ENCODE measurements at places on chromosomes 6 and 20.

DNA sequence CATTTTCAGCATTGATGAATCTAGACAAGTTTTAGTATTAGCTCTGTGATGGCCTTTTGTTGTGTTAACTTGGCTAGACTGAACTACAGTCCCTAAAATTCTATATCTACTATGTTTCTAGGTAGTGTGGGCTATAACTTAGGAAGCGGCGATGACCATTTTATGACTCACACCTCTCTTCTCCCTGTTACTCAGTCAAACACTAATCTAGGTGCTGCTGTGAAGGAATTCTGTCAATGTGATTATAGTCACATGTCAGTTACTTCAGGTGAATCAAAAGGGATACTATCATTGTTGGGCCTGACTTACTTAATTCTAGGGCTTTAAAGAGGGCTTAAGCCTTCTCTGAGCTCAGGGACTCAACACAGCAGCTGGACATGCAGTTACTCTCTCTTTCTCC, 691.5 kb upstream of the MAP3K7 start:
- DNase-seq, result no peak

GRCh38 chr6:28996844-28997510, 8.1 kb downstream of the ZNF311 start:
- no peak for DNase-seq

GRCh38 chr6:45635284-45635867, 257.6 kb upstream of the SUPT3H start:
- DNase-seq, result no peak

DNA sequence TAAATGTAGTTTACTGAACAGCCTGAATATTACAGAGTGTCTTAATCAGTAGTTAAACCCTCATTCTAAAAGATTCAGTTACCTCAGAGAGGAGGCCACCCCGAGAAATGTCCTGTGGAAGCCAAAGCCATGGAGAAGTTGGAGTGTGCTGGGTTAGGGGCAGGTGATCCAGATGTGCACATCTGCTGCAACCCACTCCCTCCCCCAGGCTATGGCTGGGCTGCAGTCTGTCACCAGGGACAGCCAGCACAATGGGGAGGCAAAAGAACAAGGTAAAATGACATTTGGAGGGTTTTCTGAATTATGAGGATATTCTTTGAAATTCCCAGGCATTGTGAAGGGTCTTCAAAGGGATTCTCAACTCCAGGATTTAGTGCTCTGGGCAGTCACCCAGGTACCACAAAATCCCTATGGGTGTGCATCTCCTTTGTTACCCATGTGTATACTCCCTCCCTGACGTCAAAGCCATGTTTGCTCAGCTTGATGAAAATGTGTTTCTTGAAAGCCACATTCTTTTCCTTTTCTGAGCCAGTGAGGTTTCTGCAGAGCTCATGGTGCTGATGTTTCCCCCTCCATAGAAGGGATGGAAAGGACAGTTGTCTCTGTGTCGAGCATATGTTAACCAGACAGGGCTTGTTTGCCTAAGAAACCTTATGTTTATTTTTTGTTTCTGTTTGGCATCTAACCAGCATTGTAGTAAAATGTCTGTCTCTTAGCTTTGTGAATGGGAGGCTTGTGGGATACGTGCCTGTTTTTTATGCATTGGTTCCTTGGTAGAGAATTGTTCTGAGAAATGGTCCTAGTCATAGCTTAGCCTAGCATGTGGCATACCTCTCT, 212.3 kb upstream of the TBX18 start:
- no peak for DNase-seq

- DNase-seq, result no peak
Observed at GRCh38 chr6:26071135-26071534, 16.1 kb upstream of the HFE start.

DNA sequence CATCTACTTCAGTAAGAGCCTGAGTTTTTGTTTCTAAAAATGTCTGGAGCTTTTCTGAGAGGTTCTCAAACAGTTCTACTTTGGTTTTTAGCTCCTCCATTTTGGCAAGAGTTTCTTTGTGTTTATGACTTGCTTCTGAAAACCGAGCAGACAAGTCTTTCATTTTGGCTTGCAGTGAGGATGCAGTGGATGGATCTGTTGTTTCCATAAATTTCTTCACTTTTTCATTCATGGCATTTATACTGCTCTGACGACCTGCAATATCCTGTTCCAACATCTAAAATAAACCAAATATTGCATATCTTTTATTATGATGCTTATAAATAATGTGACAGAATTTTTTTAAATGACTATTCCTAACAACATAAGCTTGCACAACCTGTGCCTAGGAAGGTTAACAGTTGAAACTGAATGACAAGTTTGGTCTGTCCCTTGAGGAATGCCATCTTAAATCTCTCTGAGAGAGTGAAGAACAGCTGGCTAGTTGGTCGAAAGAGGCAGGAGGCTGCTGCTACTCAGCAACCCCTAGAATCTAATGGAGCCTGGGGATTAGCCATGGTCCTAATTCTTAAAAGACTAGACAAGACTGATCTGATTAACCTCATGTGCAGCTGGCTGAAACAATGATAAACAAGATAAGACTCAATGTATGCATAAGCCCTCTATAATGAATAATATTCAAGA, 69.8 kb downstream of the DST start:
- DNase-seq, result no peak

DNA sequence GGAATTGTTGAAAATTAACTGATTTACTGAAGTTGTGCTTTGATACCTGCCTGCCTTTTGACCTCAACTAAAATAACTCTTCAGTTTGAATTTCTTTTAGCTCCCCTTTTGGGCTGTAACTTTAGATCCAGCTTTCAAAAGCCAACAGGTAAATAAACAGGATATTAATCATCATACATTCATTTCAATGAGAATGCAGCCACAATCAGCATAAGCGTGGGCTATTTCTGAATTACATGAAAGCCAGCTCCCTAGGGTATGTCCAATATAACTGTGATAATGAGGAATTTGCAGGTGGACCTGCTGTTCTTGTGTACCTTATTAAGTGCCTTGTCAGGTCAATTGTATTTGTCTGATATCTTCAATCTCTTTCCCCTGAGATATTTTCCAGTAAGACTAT, 830.6 kb downstream of the KIF16B start:
- DNase-seq, result no peak

GRCh38 chr20:7237251-7237650, 469.8 kb downstream of the BMP2 start:
- no peak for DNase-seq

DNA sequence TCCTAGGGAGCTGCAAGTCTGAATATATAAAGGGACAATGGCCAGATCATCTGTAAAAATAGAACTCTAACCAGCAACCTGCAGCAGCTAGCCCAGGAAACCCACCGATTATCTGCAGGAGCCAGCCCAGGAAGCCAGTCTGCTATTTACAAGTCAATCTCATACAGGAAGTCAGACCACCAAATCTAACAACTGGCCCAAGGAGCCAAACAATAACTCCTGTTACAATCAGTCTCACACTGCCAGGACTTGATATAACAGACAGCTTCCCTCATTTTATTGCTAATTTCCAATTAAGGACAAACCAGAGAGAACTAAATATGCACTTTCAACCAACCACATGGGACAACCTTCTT, 14.4 kb upstream of the RIN2 start:
- DNase-seq, result no peak

- no peak for DNase-seq
Observed at GRCh38 chr6:122322824-122323223, 76.6 kb upstream of the HSF2 start.

DNA sequence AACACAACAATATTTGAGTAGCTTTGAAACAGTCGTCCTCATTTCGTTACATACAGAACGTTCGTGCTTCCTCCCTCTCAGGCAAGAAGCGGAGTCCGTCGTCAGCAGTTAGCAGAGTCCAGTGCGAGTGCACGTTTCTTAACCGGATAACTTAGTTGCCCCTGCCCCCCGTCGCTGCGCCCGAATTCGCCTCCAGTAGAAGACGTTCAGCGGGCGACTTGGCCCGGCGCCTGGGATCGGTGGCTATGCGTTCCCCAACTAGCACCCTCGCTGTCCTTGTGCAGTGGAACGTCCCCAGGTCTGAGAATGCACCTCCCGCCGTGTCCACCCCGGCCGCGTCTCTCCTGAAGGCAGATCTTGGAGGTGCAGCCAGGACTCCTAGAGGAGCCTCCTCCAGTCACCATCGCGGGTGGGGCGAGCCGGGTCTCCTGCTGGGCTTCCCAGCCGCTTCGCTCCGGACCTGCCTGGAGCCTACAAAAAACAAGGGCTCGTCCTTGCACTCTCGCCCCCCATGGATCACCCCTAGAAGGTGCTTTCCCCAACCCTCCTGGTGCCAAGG, 910 bp upstream of the PCSK2 start:
- peak; percentile 7 for DNase-seq

- peak; percentile 75 for DNase-seq
Observed at GRCh38 chr6:10146715-10147451, 268.0 kb downstream of the TFAP2A start.

DNA sequence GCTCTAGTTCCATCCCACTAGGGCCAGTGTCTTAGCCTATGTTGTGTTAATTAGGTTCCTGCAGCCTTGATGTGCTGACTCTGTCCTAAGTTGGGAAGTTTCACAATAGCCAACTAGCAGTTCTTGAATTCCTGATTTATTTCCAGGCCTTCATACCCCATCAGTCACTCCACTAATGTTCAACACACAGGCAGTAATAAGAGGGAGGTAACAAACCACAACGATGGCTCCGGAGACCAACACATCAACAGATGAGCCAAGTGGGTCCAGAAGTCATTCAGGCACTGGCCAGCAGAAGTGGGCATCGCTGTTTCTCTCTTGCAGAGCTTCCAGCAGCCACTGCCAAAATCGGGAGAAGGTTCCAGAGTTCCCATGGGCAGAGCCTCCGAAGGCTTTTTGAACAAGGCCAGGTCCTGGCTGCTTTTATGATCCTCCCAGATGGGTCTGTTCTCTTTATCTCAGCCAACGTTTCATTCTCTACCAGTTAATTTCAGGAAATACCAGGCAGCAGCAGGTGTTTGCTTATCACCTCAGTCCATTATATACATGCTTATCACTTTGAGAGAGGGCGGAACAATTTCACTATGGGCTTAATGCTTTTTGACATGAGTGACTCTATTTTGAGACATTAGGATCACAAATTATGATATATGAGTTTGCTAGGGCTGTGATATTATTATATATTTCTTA, 48.5 kb upstream of the NOP56 start:
- DNase-seq, result no peak

DNA sequence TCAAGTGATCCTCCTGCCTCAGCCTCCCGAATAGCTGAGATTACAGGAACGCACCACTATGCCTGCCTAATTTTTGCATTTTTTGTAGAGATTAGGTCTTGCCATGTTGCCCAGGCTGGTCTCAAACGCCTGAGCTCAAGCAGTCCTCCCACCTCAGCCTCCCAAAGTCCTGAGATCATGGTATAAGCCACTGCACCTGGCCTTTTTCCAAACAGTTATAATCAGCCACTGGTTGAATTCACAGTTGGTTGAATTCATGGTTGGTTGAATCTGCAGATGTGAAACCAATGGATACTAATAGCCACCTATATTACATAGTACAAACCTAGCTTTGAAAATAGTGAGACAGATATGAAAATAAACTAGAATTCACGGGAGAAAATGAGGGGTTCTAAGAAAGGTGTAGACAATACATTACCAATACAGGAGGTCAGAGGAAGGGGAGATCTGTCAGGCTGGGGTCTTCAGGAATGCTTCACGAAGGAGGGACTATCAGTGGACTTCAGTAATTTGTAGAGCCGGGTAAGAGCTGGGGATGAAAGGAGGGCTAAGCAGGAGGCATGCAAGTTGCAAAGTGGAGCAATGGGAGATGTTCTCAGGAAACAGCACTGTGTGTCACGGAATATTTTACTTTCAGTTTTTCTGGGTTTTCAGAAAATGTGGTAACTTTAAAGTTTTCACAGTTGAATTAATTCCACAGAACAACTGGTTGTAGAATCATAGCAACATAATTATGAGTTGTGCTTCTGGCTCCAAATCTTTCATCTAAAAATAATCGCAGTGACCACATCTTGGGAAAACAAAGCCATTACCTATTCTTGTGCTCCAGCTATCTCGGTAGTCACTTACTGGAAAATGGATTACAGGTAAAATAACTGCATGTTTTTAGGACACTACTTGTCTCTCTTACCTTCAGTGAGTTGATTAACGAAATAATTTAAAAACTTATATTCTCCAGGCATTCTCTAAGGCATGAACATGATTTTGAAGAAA, 12.9 kb upstream of the CEP85L start:
- no peak for DNase-seq

DNA sequence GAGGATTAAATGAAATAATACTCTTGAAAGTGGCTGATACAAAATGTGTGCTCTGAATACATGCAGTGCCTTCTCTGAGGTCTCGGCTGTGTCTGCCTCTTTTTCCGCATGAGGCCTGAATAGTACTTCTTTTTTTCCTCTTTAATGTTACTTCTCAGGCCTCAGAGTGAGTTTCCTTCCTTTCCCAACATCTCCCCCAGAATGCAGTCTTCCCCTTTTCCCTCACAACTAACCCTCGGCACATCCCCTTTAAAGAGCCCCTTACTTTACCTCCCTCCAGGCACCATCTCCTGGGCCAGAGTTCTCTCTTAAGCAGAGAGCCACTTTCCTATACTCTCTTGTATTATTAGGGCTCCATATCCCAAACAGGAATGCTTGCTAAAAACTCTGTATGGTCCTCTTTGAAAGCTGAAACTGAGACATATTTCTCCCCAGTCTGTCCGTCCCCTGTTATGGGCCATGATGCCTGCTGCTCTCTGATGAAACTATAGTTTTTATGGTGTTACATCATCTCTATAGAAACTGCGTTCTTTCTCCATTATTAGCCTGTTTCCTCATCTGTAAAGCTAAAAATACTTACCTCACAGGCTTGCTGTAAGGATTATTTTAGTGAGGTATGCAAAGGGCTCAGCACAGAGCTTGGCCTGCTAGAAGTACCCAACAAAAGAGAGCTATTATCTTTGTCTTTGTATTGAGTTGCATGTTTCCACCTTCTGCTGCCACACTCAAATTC, 2.3 kb downstream of the PLAGL2 start:
- no peak for DNase-seq

DNA sequence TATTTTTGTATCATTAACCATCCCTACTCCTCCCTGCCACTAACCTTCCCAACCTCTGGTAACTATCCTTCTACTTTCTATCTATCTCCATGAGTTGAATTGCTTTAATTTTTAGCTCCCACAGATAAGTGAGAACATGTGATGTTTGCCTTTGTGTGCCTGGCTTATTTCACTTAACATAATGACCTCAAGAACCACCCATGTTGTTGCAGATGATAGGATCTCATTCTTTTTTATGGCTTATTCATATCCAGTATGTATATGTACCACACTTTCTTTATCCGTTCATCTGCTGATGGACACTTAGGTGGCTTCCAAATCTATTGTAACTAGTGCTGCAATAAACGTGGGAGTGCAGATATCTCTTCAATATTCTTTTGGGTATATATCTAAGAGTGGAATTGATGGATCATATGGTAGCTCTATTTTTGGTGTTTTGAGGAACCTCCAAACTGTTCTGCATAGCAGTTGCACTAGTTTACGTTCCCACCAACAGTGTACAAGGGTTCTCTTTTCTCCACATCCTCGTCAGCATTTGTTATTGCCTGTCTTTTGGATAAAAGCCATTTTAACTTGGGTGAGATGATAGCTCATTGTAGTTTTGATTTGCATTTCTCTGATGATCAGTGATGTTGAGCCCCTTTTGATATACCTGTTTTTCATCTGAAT, 201.4 kb downstream of the ARHGAP18 start:
- DNase-seq, result no peak

Data from HEK293T (cell line).